ENCODE measurements at places on chromosomes 1 and 21.

DNA sequence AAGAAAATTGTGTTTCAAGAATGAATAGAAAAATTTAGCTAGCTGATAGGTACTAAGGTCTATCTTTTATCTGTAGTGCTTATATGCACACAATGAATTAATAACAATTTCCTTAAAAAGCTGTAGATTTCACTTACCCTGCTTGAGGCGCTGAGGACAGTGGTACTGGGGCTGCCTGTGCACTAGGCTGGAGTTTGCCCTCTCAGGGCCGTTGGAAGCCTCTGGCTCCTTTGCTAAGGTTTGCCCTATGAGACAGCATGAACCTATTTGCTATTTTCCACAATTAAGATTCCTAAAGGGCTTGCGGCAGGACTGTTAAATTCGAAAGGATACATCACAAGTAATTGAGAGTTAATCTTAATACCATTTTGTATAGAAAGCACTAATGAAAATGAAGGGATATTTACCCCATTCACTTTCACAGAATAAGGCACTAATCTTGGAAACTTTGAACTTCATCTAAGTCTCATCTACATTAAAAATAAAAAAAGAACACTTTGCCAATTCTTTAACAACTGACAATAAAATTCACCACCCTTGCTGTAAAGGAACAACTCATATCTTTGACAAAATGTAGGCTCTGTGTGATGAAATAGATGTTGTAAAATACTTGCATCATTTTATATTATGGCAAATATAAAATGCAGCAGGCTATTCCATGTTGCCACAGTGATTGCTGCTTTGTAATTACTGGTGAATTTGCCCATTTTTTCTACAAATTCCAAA is 293.0 kb downstream of the NTNG1 start:
- no peak for DNase-seq

DNA sequence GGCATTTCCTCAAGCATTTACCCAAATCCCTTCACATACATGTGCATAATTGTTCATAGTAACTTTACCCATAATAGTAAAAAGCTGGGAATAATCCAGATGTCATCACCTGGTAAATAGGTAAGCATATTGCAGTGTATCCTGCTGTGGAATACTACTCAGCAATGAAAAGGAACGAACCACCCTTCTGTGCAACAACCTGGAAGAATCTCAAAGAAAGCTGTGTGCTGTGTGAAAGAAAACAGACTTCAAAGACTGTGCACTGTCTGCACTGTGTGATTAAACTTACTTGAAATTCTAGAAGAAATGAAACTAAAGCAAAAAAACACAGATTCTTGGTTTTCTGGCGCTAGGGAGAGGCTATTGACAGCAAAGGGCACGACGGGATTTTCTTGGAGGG is 13.5 kb downstream of the TFF2 start:
- DNase-seq = no peak

- DNase-seq = no peak
These were observed 5.3 kb upstream of the CHD1L start for GRCh38 chr1:147236959-147237791.

DNA sequence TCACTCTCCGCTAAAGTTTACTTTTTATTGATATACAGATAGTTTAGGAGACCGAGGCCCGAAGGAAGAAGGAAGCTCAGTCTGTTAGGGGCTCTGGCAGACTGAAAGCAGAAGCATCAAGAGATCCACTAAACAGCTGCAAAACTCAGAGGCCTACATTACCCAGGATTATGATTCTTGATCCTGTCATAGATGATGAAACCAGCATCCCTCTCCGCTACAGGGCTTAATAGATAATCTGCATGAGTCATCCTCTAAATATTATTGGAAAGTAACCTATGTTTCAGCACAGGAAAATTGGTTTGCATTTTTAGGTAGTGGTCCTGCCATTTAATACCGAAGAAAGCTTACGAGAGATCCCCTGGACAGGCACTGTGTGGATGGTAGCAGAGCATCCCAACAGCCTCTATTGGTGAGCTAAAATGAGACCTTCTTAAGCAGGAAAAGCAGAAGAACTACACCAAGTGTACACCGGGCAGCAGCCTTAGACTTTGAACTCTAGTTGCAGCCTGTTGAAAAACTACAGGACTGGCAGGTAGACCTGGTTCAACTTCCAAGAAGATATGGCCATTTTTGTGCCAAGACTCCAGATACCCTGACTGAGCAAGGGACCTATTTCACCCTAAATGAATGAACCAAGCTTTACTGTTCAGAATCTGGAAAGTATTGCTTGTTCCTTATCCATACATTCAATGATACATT is 6.8 kb downstream of the CASQ2 start:
- no peak for DNase-seq

DNA sequence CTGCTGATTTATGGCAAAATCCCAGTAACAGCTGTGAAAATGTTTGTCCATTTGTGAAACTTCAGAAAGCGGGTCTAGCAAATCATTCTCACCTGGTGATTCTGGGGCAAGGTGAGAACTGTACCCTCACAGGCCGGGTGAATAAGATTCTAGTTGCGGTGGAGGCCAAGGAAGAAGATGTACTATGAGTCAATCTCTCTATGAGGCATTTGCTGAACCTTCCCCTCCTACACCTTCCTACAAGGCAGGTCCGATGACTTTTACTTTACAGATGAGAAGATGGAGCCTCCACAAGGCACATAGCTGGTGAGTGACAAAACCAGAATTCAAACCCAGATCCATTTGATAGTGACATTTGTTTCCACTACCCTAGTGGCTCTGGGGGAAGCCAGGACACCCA is 72.7 kb downstream of the BACH1 start:
- no peak for DNase-seq

- DNase-seq = no peak
These were observed 1.6 kb upstream of the MX2 start for GRCh38 chr21:41360072-41360821.

GRCh38 chr1:153081736-153082135 is 10.3 kb upstream of the SPRR2B start:
- no peak for DNase-seq

- DNase-seq = no peak
These were observed 243.9 kb downstream of the FOXD2 start for GRCh38 chr1:47681735-47682134.

DNA sequence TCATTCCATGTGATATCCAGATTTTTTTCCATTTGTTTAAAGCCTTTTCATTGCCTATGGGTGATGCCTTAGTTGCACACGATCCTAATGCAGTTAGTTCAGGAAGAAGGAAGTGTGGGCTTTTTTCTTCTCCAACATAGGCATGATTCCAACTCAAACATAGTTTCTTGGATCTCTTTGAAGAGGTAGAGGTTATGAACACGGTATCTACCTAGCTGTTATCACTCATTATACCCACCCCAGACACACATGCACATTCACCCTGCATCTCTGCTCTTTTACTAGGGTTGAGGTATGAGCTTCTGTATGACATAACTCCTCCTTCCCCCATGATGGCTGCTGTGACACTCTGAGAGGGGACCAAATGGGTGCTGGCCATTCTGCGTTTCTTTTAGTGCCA is 122.1 kb upstream of the ZNF648 start:
- no peak for DNase-seq

DNA sequence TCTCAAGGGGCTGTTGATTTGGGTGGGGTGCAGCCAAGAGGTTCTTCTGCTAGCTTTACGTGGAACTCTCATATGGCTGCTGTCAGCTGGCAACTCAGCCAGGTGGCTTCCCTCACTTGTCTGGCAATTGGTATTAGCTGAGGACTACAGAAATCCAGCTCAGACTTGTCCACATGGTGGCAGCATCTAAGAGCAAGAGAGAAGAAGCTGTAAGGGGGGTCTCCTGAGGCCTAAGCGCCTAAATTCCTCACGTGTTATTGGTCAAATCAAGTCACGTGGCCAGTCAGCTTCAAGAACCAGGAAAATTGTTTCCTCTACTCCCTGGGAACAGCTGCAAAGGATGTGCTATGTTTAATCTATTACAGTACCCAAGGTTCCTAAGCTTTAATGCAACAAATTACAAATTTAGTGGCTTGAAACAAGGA is 4.2 kb upstream of the DYRK3 start:
- peak; percentile 36 for DNase-seq

DNA sequence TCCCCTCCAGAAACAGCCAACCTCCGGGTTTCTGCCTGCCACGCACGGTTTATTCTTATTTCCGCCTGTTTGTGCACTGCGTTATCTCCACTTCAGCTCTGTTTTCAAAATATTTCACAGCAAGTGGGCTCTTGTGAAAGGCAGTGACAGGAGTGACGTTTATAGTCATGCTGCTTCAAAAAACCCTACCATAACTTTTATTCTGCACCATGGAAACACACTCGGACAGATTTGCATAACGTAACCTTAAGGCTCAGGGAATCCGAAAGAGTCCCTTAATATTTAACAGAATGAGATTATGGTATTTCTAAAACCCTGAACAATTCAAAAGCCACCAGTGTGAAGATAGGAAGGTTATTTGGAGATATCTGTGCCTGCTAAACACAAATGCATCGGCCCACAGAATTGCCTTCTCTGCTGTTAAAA is 782 bp upstream of the SDE2 start:
- peak; percentile 82 for DNase-seq

GRCh38 chr1:205286335-205286950 is 35.1 kb downstream of the NUAK2 start:
- DNase-seq = peak; percentile 69

- DNase-seq = no peak
These were observed 152.2 kb upstream of the LMO4 start for GRCh38 chr1:87176514-87176913.

GRCh38 chr1:12208764-12209494 is 20.9 kb upstream of the VPS13D start:
- DNase-seq = peak; percentile 77

DNA sequence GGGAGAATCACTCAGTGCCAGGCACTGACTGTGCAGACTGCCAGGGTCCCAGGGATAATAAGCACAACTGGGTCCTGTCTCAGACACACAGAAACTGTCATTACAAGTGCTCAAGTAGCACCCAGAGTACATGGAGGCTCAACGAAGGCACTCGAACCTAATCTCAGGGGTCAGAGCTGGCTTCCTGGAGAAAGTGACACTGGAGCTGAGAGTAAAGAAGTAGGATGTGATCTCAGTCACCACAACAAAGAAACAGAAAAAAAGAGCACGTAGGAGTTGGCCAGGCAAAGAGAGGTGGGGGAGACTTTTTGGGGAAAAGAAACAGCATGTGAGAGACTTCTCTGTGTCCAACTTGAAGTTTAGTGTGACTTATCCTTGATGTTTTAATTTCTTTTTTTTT is 1.3 kb downstream of the CATSPER4 start:
- no peak for DNase-seq

DNA sequence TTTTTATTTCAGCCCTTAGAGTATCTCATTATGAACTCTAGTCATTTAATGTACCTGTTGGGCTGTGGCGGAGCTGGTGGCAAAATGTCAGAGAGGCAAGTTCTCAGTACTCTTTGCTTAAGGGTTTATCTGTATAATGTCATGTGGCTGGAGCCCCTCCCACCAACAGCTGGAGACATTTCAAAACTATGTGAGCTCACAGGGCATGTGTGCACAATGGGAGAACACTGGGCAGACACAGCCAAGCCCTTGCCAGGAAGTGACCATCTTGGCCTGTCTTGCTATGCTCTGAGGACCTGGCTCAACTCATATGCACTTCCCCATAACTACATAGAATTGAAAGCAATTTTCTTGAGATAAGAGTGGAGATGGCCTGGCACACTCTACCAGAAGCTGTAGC is 296.4 kb downstream of the PTPRU start:
- no peak for DNase-seq

DNA sequence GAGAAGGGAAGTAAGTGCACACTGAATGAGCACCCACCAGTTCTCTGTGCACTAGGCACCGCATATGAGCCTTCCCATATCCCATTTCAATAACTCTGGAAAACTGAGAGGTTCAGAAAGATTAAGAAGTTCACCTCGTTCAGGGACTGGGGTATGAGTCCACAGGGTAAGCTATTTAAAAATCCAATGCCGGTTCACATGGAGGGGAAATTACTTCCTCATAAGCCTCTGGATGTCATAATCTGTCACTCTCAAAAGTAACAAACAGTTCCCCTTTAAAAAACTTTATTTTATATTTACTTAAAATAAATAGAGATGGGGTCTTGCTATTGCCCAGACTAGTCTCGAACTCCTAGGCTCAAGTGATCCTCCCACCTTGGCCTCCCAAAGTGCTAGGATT is 1.9 kb downstream of the OR2B11 start:
- DNase-seq = no peak

GRCh38 chr1:45337630-45338325 is 2.2 kb upstream of the TOE1 start:
- DNase-seq = no peak

GRCh38 chr1:218079347-218079746 is 205.7 kb upstream of the RRP15 start:
- DNase-seq = no peak

GRCh38 chr1:159962176-159962575 is 8.1 kb upstream of the SLAMF9 start:
- DNase-seq = no peak

DNA sequence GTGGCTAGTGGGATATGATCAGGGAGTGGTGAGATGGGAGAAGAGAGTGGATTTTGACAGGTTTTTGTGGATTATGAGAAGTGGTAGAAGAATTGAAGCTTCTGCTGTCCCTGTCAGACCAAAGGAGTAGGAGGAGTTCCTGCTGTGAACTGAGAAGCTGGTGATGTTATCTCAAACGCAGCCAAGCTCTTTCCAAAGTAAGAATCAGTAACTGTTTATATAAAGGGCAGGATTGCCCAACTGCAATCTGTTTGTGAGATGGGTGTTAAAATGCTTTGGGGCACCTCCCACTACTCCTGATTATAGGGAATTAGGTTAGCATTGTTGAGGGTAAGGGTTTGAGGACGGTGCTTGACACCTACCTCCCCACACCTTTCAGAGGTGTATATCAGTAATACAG is 60.5 kb upstream of the USP25 start:
- DNase-seq = no peak

- DNase-seq = no peak
These were observed 97.2 kb downstream of the ZFYVE9 start for GRCh38 chr1:52238887-52239707.

GRCh38 chr1:5548266-5548665 is 444.0 kb downstream of the NPHP4 start:
- no peak for DNase-seq

GRCh38 chr1:77539519-77540142 is 142.8 kb downstream of the ZZZ3 start:
- no peak for DNase-seq

GRCh38 chr1:198751741-198752140 is 112.9 kb downstream of the PTPRC start:
- no peak for DNase-seq

DNA sequence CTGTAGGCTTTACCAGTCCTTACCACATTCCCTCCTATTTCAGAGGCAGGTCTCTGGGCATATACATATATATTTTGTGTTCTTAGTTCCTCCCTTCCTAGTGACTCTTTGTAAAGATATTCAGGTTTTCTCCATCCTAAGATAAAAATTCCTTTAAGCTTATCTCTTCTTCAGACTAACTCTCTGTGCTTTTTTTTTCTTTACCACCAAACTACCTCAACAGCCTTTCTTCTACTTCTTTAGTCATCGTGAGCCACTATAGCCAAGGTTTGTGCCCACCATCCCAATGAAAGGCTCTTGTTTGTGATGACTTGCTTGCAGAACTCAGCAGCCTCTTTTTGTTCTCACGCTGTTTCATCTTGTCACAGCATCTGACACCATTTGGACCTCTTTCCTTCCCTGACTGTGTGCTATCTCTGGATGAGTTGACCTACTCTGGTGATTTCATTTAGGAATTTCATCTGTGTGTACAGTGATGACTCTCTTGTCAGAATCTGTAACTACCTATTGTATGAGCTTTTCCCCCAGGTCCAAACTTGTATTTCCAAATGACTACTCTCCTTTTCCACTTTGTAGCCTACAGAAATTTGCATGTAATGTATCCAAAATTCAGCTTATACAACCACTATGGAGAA is 59.0 kb upstream of the MACF1 start:
- no peak for DNase-seq

All from CD4-positive, alpha-beta T cell treated with Interferon gamma for 1 hour (primary cell).